ENCODE measurements at places on chromosomes 11 and 22.

DNA sequence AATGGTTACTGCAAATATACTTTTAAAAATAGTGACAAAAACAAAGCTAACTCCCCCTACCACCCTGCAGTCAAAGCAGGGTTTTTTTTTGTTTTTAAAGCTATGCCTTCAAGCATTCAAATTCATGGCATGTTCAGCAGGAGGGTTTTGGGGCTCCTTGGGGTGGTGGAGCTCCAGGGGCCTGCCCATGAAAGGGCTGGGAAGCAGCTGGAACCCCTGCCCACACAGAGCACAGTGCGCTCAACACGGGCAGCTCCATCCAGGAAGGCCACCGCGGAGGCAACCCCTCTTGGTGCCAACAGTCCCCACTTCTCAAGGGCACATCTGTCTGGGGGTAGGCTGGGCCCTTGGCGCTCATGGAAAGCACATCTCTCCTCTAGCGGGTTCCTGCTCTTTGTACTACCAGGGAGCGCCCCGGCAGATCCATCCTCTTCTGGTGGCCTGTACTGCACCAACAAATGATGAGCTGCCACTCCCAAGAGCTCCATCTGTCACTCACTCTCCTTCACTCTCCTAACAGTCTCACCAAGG is 16.6 kb upstream of the PHLDA2 start:
- peak; percentile 9 for DNase-seq

DNA sequence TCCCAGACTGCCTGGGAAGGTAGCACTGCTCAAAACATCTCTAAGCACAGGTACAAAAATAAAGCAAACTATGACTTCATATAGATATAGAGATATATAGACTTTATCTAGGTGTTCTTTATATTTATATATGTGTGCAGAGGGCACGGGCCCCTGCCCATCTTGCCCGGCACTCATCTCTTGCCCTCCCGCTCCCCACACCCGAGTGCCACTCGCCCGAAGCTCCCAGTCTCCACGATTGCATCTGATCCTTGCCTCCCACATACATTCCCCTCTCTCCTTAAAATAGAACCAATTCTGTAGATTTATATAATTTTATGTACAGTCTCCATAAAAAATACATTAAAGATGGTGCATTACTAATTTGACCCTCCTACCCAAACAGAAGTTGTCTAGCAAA is 55.5 kb downstream of the IGSF9B start:
- DNase-seq, result no peak

GRCh38 chr22:22022255-22022840 is 39.8 kb upstream of the TOP3B start:
- no peak for DNase-seq

- DNase-seq, result no peak
Measured at GRCh38 chr11:59767225-59767611, 12.0 kb downstream of the STX3 start.

GRCh38 chr11:4682623-4683419 is 14.8 kb downstream of the OR51E2 start:
- no peak for DNase-seq

DNA sequence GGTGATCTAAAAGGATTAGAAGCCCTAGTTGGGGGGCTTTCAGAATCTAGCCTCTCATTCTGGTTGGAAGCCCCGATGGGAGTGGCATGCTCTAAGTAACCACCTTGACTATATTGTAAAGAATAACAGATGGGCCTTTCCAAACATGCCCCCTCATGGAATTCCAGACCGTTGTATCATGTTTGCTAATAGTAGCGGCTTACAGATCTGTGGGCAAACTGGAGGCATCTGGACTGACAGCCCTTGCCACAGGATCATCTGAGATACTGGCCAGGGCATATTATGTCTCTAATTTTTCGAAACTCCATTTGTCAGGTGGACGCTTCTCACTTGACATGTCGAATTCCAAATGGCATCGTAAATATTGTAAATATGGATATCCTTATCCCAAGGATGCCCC is 10.5 kb downstream of the APIP start:
- DNase-seq, result no peak

GRCh38 chr11:104531075-104531474 is 367.1 kb upstream of the PDGFD start:
- DNase-seq, result no peak

- no peak for DNase-seq
Measured at GRCh38 chr11:766106-766935, 11.0 kb downstream of the GATD1 start.

DNA sequence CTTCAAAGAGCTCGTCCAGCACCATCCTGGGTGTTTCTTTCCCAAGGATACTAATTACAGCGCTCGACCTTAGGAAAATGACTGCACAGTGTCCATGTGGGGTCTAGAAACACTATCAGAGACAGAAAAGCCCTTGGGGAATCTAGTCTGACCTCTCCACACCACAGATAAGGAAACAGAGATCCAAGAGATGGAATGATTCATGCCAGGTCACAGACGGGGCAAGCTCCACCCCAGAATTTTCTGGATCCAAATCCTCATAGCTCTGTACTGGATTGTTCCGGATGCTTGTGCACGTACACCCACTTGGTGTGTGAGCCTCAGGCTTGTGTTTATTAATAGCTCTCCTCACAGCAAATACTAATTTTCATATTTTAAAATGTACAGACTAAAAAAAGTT is 11.3 kb downstream of the ABTB2 start:
- DNase-seq, result no peak

DNA sequence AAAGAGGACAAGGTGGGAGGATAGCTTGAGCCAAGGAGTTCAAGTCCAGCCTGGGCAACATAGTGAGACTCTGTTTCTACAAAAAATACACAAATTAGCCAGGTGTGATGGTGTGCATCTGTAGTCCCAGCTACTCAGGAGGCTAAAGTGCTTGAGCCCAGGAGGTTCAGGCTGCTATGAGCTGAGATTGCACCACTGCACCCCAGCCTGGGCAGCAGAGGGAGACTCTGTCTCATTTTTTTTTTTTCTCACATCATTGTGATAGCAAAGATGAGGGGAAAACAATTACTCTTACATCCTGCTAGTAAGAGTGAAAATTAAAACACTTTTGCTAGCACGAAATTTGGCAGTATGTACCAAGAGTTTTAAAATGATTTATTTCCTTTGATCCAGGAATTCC is 463.7 kb downstream of the TMEM135 start:
- no peak for DNase-seq

DNA sequence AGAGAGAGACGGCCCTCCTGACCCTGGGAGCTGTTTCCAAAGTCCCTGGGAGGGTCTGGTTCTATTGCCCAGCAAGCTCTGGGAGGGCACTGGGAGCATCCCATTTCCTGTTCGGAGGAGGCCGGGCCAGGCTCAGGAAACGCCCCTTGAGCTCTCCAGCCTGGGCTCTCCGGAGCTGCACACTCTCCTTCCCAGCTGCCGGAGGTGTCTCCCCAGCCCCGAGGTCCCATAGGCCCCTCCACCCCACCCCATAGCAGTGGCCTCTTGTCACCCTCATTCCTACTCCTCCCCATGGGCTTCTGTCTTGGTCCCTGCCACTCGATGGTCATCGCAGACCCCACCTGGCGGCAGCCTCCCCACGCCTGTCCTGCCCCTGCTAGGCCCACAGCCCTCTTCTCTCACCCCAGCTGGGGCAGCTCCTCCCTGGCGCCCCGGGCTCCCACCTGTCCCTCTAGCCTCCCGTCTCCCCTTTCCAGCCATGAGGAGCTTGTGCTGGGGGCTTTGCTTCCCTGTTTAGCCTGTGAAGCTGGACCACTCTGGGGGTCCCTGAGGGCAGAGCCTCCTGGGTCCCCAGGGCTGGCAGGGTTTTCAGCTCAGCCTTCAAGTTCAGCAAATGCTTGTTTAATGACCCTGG is 2.8 kb downstream of the TSPAN32 start:
- DNase-seq, result no peak

- DNase-seq, result no peak
Measured at GRCh38 chr11:16863389-16863788, 124.9 kb downstream of the C11orf58 start.

DNA sequence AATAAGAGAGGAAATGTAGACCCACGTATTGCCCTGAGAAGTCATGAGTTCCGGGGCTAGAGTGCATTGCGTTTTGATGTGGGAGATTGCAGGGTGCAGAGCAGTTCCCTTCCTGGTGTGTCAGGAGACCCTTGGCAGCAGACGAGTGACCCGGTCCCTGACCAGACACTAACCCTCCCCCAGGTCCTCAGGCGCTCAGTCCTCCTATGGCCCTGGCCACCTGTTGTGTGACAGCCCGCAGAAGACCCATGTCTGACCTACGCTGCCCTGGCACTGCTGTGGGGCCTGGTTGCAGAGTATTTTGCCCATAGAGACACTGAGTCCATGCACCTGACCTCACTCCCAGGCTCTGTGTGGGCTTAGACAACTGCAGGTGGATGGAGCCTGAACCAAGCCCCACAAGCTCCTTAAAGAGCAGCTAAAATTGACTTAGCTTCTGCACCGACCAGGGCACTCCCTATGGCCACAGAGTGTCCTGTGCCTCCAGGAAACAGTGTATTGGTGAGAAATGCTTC is 833.8 kb downstream of the TBC1D22A start:
- no peak for DNase-seq

- peak; percentile 28 for DNase-seq
Measured at GRCh38 chr11:109507836-109508561, 86.0 kb downstream of the C11orf87 start.

GRCh38 chr22:29457730-29458129 is 19.3 kb downstream of the RFPL1 start:
- DNase-seq, result no peak

DNA sequence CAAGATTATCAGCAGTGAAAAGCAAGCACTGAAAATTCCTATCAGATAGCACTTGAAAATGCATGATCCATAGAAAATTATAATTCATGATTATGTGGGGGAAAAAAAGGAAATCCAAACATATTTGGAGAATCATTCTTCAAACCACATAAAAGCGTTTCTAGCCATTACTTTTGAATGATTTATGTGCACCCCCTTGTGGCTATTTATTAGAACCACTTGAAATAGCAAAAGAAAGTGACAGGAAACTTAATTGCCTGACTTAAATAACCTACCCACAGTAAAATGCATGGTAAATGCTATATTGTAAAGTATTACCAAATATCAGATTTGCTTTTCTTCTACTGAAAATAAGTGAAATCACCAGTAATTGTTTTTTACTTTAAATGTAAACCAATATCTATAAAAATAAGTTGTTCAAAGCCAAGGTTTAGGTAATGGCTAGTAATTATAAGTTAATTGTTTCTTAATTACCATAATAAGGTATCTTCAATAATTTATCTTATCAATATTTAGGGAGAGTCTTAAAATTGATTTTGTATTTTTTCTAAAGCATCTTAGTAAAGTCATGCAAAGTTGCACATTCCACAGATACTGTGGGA is 168.5 kb downstream of the ARHGAP42 start:
- DNase-seq, result peak; percentile 73

GRCh38 chr11:104442321-104442720 is 278.4 kb upstream of the PDGFD start:
- no peak for DNase-seq

DNA sequence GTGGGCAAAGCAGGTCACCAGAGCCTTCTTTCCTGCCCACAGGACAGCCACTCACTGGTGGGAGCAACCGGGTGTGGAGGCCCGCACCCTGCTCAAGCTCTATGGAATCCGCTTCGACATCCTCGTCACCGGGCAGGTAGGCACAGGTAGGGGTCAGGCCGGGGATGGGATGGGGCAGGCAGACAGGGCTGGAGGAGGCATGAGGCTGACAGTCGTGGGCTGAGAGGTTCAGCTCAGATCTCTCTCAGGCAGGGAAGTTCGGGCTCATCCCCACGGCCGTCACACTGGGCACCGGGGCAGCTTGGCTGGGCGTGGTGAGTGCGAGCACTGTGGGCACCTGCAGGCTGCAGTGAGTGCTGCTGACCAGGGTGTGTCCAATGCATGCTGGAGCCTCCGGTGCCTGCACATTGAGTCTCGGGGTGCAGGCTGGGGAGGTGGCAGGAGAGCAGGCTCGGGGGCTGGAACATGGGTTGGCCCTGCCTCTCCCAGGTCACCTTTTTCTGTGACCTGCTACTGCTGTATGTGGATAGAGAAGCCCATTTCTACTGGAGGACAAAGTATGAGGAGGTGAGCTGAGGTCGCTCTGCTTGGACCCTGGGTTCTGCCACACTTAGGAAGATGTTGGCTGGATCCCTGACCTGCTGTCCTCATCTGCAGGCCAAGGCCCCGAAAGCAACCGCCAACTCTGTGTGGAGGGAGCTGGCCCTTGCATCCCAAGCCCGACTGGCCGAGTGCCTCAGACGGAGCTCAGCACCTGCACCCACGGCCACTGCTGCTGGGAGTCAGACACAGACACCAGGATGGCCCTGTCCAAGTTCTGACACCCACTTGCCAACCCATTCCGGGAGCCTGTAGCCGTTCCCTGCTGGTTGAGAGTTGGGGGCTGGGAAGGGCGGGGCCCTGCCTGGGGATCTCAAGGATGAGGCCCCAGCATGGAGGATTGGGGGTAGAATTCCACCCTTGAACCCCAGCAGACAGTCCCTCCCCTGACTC is 6.3 kb downstream of the SLC7A4 start:
- no peak for DNase-seq

DNA sequence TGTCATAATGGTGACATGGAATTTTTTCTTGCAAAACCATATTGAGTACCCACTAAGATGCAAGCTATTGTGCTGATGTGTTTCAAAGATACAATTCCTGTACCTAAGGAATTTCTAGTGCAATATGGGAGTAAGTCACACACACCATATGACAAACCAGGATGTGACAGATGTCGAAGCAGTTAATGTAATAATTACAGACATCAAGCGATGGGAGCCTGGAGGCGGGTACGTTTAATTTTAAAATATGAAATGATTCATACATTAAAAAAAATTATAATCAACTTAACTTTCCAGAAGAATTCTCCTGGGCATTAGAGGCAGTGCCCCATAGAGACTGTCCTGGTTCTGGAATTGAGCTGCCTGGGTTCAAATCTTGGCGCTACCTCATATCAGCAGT is 6.0 kb downstream of the SYCE3 start:
- no peak for DNase-seq

GRCh38 chr22:31503211-31503964 is 7.1 kb downstream of the SFI1 start:
- DNase-seq, result no peak

GRCh38 chr11:11478687-11479086 is 125.6 kb upstream of the CSNK2A3 start:
- DNase-seq, result no peak

- no peak for DNase-seq
Measured at GRCh38 chr22:46483353-46483752, 54.1 kb downstream of the CELSR1 start.

GRCh38 chr11:9760193-9760575 is 96.3 kb downstream of the SWAP70 start:
- DNase-seq, result peak; percentile 60

GRCh38 chr11:19239039-19239438 is 1.7 kb downstream of the E2F8 start:
- DNase-seq, result no peak

DNA sequence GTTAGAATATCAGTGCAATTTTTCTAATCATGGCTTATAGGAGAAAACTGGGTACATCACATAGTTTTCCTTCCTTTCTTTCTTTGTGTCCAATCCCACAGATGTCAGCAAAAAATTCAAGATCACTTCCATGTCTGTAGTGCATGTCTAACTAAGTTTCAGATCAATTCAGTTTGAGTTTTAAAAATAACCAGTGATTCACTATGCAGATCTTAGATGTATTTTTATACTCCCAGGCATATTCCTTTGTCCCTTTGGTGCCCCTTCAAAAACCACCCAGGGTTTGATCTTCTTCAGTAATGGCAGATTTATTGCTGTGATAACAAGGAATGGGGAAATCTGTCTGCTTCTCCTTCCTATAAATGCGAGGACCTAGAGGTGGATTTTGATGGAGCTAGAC is 915.6 kb downstream of the METTL15 start:
- DNase-seq, result no peak

GRCh38 chr11:9320047-9320446 is 5.7 kb upstream of the TMEM41B start:
- DNase-seq, result no peak

Measured in brain (organoid and tissue), 16 donors.